ENCODE measurements at places on chromosomes 13 and 19.
A peak's percentile ranks its signal among the peaks of the same experiment; 100 is the strongest.

GRCh38 chr19:45825917-45826893 lies 11.1 kb upstream of the RSPH6A start:
- no peak for DNase-seq

DNA sequence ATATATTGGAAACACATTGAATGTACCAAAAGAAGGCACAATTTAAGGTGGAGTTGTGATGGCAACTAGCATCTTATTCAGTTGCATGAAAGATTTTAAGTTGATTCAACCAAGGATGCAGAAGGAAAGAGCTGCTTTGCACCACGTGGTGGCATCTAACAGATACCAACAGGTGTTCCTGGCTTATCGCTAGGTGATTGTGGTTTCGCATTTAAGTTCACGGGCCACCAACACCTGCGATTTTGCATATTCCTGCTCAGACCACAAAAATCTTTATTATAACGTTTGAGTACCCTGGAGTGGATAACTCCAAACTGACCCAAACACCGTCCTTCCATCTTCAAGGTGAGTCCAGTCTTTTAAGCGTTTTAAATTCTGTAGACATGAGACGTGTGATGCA lies 45.3 kb downstream of the RGCC start:
- peak; percentile 40 for DNase-seq

DNA sequence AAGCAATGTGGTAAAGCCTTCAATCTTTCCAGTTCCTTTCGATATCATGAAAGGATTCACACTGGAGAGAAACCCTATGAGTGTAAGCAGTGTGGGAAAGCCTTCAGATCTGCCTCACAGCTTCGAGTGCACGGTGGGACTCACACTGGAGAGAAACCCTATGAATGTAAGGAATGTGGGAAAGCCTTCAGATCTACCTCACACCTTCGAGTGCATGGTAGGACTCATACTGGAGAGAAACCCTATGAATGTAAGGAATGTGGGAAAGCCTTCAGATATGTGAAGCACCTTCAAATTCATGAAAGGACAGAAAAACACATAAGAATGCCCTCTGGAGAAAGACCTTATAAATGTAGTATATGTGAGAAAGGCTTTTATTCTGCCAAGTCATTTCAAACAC lies 15.6 kb upstream of the ZNF763 start:
- no peak for DNase-seq

DNA sequence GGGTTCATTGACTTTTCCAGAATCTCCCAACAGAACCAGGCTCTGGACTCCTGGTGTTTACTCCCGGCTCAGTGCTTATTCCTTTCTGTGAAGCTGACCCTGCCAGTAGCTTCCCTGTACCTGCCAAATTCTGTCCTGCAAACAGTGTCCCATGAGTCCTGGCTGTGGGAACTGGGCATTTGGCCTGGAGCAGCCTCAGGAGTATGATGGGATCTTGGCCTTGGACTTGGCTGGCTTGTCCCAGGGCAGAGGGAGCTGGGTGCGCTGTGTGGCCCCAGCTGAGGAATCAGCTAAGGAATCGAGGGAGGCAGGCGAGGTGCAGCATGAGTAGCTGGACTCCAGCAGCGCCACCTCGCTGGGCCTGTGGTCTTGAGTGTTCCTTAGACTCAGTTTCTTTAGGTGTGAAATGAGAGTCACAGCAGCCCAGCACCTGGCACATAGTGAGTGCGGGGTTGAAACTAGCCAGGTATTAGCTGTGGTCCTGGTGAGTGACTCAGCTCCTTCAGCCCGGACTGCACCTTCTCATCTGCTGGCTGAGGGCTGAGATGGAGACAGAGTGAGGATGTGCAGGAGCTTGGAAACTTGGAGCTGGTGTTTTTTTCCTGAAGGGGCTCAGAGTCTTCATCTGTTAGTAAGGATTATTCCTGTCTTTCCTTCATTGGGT lies 10.4 kb downstream of the CLASRP start:
- DNase-seq = no peak

DNA sequence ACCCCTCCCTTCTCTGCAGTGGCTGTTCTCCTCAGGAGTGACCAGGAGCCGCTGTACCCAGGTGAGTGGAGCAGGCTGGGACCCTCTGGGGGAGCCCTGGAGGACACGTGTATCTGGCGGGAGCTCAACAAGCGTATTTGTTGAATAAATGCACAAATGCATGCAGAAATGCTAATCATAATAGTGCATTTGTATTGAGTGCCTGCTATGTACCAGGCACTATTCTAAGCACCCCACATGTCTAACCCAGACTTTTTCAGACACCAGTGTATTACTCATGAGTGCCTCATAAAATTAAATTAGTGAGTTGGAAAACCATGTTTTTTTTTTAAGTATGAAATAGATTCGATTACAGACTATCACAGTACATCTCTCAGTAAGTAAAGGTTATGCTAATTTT lies 7.9 kb downstream of the HPN start:
- DNase-seq = no peak

DNA sequence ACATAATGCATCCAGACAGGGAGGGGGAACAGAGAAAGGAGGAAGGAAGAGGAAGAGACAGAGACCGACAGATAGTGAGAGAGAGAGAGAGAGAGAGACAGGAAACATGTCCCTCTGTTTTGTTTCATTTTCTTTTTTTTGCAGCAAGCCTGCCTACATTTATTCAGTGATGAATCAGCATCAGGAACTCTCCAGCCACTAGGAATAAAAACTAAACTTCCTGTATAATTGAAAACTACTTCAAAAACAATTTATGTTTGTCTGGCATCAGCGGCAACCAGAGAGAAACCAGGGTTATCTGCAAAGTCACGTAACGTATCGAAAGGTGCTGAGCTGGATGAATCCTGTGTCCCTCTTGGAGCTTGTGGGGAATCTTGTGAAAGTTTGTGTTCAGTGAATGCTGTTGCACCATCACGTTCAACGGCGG lies 148.6 kb upstream of the SOX21 start:
- DNase-seq = no peak

DNA sequence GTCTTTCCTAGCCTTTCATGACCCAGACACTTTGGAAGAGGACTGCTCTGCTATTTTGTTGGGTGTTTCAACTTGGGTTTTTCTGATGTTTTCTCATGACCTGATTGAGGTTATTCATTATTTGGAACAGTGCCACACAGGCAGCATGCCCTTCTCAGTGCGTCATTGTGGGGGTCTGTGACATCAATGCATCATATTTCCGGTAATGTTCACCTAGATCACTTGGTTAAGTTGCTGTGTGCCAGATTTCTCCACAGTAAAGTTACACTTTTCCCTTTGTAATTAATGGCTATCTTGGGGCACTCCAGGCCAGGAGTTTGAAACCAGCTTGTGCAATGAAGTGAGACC lies 124.4 kb downstream of the SIPA1L3 start:
- no peak for DNase-seq

DNA sequence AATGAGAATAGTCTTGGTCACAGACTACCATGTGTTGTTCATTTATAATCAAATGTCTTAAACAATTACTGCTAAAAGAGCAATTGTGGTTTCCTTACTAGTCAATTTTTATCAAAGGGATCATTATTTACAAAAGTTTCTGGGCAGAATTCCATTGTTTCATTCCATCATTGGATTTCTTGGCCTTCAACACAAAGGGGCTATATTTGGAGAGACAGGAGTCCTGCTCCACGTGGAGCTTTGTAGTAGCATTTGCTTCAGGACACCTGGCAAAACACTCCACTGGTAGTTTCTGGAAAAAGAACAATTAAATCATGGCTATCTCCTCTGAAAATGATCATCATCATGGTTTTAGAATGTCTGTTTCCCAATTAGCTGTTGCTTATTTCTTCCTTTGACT lies 22.3 kb upstream of the STARD13 start:
- DNase-seq = no peak

DNA sequence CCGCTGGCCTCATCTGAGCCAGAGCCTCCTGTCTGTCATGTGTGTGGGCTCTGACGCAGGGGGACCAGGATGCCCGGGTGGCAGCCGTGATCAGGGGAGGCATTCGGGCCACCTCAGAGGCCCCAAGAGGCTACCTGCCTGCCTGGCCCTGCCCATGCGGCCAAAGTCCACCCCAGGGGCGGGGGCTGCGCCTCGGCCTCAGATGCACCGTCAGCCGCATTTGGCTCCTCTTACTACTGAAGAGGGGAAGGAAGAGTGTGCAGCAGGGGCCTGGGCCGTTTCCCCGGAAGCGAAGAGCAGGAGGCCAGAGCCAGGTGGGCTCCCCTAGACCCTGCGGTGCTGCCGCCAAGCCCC lies 34.0 kb downstream of the C13orf46 start:
- no peak for DNase-seq

DNA sequence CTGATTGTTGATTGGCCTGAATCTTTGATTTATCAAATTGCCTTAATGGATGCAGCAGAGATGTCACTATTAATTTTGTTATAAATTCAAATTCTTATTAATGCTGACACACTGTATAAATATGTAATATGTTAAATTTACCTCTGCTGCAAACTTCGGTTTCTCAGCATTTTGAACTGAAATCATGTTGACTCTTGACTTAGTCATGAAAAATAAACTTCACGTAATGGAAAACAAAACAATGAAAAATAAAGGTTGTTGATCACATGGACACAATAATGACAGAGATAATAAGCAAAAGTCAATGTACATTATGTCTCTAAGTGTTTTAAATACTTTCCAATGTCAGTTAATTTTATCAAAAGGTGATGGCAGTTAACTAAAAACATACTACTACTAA lies 827.6 kb downstream of the PCDH9 start:
- no peak for DNase-seq

GRCh38 chr13:60790620-60791019 lies 393.6 kb downstream of the TDRD3 start:
- DNase-seq = no peak

- DNase-seq = no peak
Measured at GRCh38 chr19:29704562-29705558, 10.2 kb downstream of the C19orf12 start.

GRCh38 chr13:79482281-79482970 lies 1.5 kb downstream of the NDFIP2 start:
- DNase-seq = no peak

- DNase-seq = no peak
Measured at GRCh38 chr19:8338835-8339234, 4.2 kb downstream of the KANK3 start.

DNA sequence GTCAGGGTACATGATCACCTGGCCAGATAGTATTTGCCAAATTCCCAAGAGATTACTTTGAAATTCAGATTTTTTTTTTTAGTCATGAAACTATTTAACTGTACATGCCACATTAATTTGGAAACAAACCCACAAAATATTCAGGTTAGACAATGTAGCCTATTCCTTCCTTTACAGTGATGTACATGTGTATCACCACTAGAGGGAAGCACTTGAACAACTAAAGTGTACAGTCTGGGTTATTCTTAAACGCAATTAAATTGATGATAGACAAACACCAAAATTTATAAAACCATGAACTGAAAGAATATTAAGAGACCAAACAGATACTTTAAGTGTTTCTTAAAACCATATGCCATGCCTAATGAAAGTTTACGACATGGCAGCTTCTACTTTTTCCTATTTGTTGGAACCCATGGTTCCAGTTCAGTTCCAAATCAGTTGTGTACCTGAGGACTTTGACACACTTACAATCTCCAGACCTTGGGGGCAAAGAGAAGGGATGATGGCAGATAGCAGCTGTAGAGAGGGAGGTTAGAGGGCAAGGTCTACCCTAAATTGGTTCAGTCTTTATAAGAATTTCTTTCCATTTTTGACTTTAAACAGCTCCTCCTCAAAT lies 52.8 kb downstream of the TNFSF13B start:
- peak; percentile 58 for DNase-seq

GRCh38 chr13:28505543-28506135 lies 10.7 kb upstream of the FLT1 start:
- DNase-seq = no peak

GRCh38 chr19:18989316-18989715 lies 44.0 kb downstream of the SUGP2 start:
- DNase-seq = no peak

GRCh38 chr13:98687319-98687718 lies 65.2 kb downstream of the SLC15A1 start:
- no peak for DNase-seq

GRCh38 chr19:17304386-17305215 lies 1.1 kb upstream of the MRPL34 start:
- DNase-seq = no peak

DNA sequence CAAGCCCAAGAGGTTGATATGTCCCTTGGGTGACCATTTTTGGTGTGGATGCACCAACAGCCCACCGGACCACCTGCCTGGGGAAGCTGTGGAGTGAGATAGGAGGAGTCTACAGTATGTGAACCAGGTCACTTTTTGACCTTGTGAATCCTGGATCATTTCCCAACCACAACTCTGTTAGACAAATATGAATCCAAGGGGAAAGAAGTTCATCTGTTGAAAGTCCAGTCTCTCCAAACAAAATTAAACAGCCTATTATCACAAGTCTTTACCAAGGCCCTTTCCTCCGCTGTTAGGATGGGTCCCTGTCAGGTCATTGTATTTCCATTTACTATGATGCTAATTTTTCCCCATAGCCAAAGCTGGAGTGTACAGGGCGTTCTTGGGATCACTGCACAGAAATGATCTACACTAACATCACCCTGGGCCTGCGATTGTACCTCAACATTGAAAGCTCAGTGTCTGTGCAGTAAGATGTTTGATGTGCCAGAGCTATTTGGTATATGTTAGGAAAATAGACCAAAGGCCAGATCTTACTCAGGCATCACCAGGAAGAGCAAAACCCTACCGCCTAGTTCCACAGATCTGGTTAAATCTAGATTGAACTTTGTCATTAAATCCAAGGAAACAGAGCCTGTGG lies 117.1 kb downstream of the STARD13 start:
- no peak for DNase-seq
